Trophoblast cell (in vitro differentiated cells and primary cell): ENCODE measurements at places on chromosomes 7 and 10.

DNA sequence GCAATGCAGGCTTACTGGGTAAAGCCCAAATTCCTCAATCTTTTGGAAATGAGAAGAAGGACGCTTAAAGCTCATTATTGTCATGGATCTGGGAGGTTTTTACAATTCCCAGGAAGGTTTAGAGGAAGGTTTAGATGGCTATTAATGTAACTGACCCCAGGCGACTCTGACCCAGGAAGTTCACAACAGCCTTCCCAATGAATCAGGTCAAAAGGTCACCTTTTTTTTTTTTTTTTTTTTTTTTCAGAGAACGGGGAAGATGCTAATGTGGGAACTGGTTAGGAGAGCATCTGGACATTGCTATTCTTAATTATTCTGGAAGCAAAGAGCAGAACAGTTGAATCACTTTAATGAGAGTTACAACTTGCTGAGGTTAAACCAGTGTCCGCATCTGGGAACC lies 149.9 kb upstream of the ITGB1 start:
- no peak for DNase-seq

DNA sequence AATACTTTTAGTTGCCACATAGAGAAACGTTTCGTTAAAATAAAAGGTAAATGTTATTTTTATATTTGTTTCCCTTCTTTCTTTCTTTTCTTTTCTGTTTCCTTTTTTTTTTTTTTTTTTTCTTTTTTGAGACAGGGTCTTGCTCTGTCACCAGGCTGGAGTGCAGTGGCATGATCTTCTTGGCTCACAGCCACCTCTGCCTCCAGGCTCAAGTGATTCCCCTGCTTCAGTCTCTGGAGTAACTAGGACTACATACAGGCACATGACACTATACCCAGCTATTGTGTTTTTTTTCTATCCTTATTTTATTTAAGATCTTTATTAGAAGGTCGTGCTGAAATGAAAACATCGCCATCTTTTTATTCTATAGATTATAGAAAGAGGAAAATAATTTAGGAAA lies 661.8 kb upstream of the MBL2 start:
- DNase-seq: no peak

DNA sequence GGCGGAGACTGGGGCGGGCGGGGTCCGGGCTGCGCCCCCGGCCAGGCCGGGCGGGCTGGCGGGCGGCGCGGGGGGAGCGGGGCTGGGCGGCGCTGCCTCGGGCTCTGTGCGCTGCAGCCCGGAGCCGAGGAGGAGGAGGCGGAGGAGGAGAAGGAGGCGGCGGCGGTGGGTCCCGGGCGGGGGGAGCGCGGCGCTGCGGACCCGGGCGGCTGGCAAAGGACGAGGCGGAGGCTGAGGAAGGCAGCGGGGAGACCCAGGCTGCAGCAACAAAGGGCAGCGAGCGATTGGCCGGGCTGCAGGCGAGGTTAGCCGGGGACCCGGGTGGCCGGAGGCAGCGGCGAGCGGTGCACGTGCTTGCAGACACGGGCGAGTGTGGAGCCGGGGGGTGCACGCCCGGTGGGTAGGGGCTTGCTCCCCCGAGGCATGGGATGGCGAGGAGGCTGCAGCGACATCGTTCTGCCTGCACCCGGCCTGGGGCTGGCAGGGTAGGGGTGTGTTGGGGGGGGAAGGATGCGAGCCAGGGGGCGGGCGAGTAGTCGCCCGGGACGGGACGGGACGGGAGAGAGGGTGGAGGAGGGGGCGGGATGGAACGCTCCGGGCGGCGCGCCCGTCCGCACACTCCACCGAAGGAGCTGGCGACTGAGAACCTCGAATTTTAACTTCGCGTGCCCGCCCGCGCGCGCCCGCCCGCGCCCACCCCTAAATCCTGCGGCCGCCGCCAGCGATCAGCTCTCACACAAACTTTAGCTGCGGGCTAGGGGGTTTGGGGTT lies 844 bp upstream of the KAT6B start:
- DNase-seq: no peak

DNA sequence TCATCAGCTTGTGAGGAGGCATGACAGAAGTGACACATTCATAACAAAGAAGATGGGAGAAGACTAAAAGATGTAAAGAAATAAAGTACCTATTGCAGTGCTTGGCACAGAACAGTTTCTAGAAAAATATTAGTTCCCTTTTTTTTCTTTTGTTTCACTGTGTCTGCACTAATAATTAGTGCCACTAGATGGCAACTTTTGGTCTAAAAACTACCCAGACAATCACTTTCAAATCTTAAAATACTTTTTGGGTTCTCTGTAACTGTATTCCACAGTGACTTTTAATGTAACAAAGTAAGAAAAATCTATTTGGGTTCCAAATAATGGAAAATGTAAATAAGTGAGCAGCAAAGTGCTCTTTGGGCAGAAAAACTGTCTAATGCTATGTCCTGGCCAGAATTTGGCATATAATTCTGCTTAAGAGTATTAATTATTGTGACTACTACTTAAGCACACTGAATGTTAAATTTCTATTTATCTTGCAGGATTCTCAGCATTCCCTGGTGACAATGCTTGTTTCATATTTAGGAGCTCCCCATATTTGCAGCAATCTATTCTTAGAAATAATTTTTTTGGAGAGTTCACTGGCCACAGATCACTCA lies 134.8 kb upstream of the KIF5B start:
- peak; percentile 78 for DNase-seq

GRCh38 chr7:1403638-1404459 lies 55.4 kb downstream of the MICALL2 start:
- DNase-seq: no peak

GRCh38 chr7:87475359-87476178 lies at the start of gene ABCB4:
ABCB4 (minus strand) TSS chr7:87475680; CDS start chr7:87475465, 215 bp downstream.
- no peak for DNase-seq

DNA sequence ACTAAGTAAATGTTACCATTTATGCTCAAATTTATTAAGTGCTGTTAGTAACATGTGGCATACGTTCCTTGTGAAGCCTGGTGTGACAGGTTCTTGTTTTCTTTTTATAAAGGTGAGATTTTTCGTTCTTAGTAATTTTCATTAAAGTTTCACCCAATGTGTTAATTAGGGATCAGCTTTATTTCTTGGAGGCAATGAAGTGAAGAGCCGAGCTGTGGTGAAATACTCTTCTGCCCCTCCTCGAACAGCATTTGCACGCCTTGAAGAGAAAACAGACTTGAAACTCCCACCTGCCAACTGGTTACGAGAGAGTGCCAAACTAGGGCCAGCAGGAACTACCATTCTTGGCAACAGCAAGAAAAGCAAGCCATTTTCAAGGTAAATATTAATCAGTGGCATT lies 1.5 kb downstream of the EDRF1 start:
- no peak for DNase-seq
